DND-41 (cell line): ENCODE measurements at places on chromosomes 4 and X.

DNA sequence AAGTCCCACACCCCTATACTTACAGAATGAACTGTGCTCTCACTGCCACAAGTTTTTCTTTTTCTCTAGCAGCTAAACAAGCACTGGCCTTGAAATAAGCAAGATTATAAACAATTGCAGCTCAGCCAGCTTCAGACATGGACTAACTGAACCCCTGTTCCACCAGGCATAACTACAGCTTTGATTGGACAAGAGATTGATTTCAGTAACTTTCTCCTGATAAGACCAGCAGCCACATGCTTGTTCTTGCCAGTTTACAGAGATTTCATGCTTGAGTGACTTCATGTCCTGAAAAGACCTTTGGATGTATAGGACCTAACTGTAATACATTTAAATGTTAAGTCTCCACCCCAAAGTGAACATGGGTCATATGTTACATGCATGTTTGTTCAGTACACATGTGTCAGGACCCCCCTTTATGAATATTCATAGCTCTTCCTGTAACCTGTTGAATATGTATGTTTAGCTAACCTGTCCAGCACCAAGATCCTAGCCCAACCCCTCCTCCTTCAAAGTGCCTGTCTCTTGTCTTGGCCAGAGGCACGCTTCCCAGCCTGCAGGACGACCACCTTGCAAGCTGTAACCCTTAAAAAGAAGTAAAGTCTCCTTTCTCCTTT lies 27.9 kb downstream of the ZNF275 start:
- no peak for DNase-seq

GRCh38 chr4:184368290-184368689 lies 106.1 kb downstream of the IRF2 start:
- DNase-seq, result no peak

GRCh38 chr4:4681653-4682052 lies 139.8 kb upstream of the STX18 start:
- no peak for DNase-seq

GRCh38 chrX:109920325-109920724 lies 82.6 kb upstream of the TMEM164 start:
- no peak for DNase-seq

DNA sequence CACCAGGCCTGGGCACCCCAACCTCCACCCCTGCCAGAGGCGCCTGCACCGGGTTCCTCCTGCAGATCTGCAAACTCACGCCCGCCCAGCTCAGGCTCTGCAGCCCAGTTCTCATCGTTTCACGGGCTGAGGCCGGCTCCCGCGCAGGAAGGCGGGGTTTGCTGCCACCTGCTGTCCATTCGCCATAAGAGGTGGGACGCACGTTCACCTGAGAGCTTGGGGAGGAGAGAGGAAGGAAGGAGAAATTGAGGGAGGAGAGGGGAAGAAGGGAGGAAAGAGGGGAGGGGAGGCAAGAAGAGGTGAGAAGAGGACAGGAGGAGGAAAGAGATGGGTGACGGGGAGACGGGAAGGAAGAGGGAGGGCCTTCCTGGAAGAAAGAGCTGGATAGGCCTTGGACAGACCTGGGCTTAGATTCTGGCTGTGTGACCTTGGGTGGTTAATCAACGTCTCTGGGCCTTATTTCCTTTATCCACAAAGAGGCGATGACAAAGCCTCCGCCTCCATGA lies 114.5 kb downstream of the ADRA2C start:
- DNase-seq, result peak; percentile 52

DNA sequence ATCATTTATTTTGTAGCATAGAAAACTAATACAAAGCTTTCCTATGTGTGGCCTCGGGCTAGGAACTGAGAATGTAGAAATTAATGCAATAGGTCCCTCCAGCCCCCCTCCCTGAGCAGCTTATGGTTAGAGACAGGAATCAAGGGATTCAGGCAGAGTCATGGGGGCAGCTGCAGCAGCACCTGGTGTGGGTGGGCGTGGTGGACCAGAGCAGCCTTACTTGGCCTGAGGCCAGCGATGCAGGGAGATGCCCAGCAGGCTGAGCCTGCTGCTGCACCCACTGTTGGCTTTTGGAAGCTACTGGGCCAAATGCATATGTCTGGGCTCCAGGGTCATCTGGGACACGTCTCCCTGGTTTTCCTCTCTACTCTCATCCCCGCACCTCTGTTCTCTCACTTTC lies 74.0 kb downstream of the STK32B start:
- no peak for DNase-seq

DNA sequence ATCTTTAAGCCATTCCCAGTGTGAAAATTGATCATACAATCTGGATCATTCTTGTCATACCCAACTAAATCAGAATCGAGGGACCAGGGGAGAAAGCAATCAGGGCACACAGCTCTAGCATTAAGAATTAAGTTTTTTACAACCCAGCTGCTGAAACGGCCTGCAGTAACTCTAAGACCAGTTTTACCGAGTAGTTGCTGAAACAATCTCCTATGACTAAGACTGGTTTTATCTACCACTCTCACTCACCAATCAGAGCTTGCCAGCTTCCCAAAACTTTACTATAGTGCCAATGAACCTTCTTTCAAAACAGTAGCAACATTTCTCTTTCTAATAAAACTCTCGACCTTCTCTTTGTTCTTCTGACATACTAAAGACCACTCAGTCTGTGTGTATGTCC lies 2.8 kb upstream of the SAP30 start:
- no peak for DNase-seq
